ENCODE measurements at places on chromosomes 11 and 22.

- no peak for DNase-seq
Measured at GRCh38 chr11:72236083-72236697, 7.8 kb downstream of the PHOX2A start.

DNA sequence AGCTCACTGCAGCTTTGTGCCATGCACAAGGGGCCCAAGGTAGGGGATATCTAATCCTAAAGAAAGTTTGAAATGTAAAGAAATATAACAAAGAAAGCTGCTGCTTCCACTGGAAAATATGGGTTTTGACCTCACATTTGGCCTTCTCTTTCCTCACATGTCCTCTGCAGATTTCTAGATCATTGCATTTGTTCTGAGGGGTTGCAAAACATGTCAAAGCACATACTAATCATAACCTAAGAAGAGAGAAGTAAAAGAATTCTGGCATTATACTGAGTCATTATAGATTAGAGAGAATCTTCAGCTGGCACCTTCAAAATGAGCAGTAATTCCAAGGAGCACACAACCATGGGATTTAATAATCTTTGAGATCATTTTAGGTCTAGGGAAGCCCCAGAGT is 92.5 kb upstream of the CHRM4 start:
- DNase-seq, result no peak

- DNase-seq, result no peak
Measured at GRCh38 chr11:98260983-98261382, 759.8 kb upstream of the CNTN5 start.

DNA sequence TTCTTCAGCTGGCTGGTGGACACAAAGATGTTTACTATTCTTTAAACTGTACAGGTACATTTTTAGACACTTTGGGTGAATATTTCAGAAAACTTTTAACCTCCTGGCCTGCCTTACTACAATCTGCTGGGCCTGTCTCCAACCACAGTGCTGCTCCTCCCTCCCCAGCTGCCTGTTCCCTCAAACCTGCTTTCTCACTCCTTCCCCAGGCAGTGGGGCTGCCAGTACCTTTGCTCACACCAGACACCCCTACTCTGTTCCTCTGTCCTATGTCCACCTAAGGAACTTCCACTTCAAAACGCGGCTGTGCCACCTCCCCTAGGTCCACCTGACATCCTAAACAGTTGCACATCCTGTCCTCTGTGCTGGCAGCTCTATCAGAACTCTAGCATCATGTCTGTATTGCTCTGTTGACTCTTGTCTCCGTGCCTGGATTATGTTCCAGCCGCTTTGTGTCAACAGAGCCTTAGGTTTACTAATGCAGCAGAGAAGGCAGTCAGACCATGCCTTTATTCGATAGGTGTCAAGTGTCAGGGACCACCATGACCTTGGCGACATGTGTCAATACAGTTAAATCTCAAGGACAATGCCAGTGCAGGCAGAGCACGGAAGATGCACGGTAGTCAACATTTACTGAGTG is 13.4 kb downstream of the ZP1 start:
- DNase-seq, result no peak

- DNase-seq, result no peak
Measured at GRCh38 chr11:8808226-8808585, 102.8 kb upstream of the AKIP1 start.

- DNase-seq, result no peak
Measured at GRCh38 chr11:102546923-102547471, 16.4 kb upstream of the MMP7 start.

- no peak for DNase-seq
Measured at GRCh38 chr11:28448186-28448585, 340.0 kb downstream of the METTL15 start.

DNA sequence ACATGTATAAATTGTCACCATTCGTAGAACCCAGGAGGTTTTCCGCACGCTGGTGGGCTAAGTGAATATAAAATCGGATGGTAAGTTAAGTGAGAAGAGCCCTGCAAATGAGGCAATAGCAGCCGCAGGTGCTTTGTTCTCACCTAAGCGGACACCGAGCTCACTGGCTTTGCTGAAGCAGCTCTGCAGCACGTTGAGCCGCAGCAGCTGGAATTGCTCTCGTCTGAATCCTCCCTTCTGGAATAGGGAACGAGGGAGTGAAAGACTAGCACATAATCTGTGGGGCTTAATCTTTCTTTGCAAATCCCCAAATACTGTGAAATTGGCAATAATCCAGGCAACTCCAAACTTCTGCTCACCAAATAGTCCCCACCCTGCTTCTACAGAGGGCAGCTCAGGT is 488.1 kb downstream of the NTM start:
- DNase-seq, result no peak

GRCh38 chr11:693415-693831 is 1.6 kb downstream of the DEAF1 start:
- no peak for DNase-seq

DNA sequence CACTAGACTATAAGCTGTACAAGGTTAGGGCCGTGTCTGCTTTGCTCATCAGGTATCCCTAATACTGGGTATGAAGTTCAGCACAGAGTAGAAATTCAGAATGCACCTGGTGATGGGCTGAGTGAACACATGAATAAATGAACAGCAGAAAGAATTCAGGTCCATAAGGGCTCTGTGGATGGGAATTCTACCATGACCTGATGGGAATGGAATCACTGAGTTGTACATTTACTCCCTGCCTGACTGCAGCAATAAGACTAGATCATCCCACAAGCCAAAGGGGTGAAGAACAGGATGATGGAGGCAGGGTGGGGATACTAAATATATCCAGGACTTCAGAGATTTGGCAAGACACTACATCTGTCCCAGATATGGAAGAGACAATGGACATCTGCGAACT is 86.5 kb upstream of the CSNK2A3 start:
- DNase-seq, result no peak

- DNase-seq, result no peak
Measured at GRCh38 chr11:88480223-88480622, 142.7 kb upstream of the CTSC start.
